ENCODE measurements at places on chromosomes 11 and 22. TPM values are rescaled to one million over a fixed set of nuclear protein-coding genes. Genes with fewer than 3 reads are reported as not detected.

The HBG2 gene
- total RNA-seq = not detected

The PLEKHA7 gene
- total RNA-seq = 46.8 TPM

The DRD4 gene
- 0.12 TPM for total RNA-seq

The CARNS1 gene
- total RNA-seq = 0.20 TPM

The PANX3 gene
- total RNA-seq = not detected

The KRTAP5-10 gene
- total RNA-seq = not detected

The CRYBB2 gene
- total RNA-seq = not detected

The OR2AG2 gene
- total RNA-seq = 0.07 TPM

The IGLL5 gene
- not detected for total RNA-seq

The OR8G1 gene
- total RNA-seq = not detected

The OR52H1 gene
- not detected for total RNA-seq

The MMP13 gene
- total RNA-seq = 0.07 TPM

The KRTAP5-3 gene
- not detected for total RNA-seq

The ACRV1 gene
- not detected for total RNA-seq

The HOATZ gene
- not detected for total RNA-seq

The ZNF215 gene
- 0.97 TPM for total RNA-seq

The PATL1 gene
- 51.0 TPM for total RNA-seq

The DPP3 gene
- 52.7 TPM for total RNA-seq

The APOL5 gene
- not detected for total RNA-seq

The KRTAP5-9 gene
- total RNA-seq = 0.09 TPM

The OR6A2 gene
- total RNA-seq = not detected

The ZNF195 gene
- total RNA-seq = 19.3 TPM

The OR51B4 gene
- not detected for total RNA-seq

The MCAM gene
- 11.4 TPM for total RNA-seq

The MPZL3 gene
- total RNA-seq = 0.37 TPM

The ANO3 gene
- total RNA-seq = not detected

The C11orf21 gene
- not detected for total RNA-seq

The BDNF gene
- 10.1 TPM for total RNA-seq

The TMEM191C gene
- 1.1 TPM for total RNA-seq

The BAIAP2L2 gene
- total RNA-seq = 7.8 TPM

The JAM3 gene
- total RNA-seq = 3.7 TPM

The SOX10 gene
- total RNA-seq = not detected

The ANO9 gene
- total RNA-seq = 1.4 TPM

The KCNJ1 gene
- not detected for total RNA-seq

The SMIM35 gene
- total RNA-seq = not detected

The TRIM22 gene
- total RNA-seq = 0.82 TPM

The RBMXL2 gene
- total RNA-seq = not detected

The MRGPRX4 gene
- total RNA-seq = not detected

The CSF2RB gene
- total RNA-seq = not detected

The LMNTD2 gene
- total RNA-seq = 2.8 TPM

The FAT3 gene
- total RNA-seq = 0.67 TPM

The OR8G5 gene
- not detected for total RNA-seq

The KRTAP5-1 gene
- total RNA-seq = not detected

The UPK3A gene
- total RNA-seq = not detected

The ZNF280B gene
- total RNA-seq = 1.2 TPM

The IL10RA gene
- not detected for total RNA-seq

The PES1 gene
- 107 TPM for total RNA-seq

The MYEOV gene
- total RNA-seq = 119 TPM

The PLEKHB1 gene
- 1.3 TPM for total RNA-seq

The FDX1 gene
- 17.2 TPM for total RNA-seq

The MYO7A gene
- total RNA-seq = 1.3 TPM

The OMP gene
- not detected for total RNA-seq

The TEX54 gene
- total RNA-seq = not detected

The SYT13 gene
- 6.5 TPM for total RNA-seq

The OR4D5 gene
- total RNA-seq = not detected

The NPAS4 gene
- not detected for total RNA-seq

The SYCE3 gene
- not detected for total RNA-seq
